Spleen (tissue), 13 donors: ENCODE measurements at places on chromosomes 2 and 18. TPM values are rescaled to one million over a fixed set of nuclear protein-coding genes. Genes with fewer than 3 reads are reported as not detected.

DNA sequence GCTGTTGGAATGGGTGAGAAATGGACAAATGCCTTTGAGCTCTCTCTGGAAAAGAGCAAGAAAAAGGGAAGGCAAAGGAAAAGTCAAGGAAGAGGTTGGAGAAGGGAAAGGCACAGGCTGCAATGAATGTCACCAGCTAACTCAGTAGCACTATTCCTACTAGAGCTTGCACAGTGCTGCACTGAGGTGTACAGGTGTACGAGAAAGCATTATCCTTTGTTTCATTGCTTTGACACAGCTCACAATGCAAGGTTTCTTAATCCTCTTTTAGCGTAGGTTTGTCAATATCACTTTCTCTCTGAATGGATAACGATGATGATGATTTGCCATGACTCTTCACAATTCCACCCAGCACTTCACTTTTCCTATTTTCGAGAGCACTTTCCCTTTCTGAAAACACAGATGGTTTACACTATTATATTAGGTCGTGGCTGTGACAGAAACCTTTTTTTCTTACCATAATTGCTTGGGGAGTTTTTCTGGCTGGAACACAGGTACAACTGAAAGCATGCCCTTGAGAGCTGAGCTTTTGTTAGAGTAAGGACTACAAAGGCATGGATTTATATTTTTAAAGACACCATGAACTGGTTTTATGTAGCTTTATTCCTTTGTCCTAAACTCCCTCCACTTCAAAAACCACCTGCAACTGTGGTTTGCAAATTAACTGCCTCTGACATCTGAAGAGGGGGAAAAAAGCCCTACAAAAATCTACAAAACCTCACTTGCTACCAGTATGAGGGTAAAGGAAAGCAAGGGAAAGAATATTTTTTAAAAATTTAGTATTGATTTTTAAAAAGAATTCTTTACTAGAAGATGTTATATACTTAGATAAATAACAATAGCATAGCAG is 265.5 kb downstream of the TGIF1 start:
- DNase-seq, result no peak

NAT8 gene
- polyA plus RNA-seq, result 0.14 TPM

DNA sequence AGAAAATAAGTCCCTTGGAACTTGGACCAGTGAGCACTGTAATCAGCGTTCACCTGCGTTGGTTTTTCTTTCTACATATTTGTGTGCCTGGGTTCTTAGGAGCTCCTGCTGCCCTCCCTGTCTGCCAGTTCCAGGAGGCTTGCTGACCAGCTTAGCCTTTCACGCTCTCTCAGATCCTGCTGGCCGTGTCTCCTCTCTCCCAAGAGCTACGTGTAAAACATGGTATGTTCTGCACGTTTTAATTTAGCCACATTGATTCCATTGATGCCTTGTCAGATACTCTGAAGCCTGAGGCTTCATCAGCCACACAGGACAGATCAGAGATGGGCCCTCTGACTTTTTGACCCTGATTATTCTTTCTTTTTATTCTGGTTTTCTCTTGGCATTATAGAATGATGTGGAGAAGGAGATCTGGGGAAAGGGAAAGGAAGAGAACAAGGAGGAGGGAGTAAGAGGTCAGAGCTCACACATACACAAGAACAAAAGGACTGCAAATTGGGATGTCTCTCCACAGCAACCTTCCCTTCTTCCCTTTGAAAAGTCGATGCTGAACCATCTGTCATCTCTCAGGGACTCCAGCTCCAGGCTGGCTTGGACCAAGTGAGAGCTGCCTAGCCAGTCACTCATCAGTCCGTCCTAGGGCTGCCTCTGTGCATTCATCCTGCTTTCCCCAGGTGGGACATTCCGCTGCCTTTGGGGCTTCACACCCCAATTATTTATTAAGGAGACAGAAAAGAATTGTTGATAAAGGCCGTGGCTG is 152.8 kb downstream of the PIK3C3 start:
- DNase-seq, result no peak

COL6A3 gene
- 9.9 TPM for polyA plus RNA-seq

CFAP210 gene
- polyA plus RNA-seq, result 0.09 TPM

DNA sequence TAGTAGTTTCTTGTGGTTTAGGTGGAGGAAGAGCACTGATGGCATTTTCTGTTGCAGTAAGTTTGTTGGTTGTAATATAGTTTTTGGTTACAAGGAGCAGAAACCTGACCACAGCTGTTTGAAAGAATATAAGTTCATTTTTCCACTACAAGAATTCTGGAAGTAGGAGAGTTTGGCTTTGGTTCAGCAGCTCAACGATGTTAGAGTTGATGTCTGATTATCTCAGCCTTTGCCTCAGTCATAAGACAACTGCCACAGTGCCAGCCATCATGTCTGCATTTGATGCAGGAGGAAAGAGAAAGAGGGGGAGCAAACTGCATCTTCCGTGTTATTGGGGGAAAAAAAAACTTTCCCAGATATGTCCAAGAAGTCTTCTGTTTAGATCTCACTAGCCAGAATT is 119.1 kb downstream of the LYPD1 start:
- DNase-seq, result no peak
